A549 (cell line): ENCODE measurements at places on chromosomes 11 and 22.

DNA sequence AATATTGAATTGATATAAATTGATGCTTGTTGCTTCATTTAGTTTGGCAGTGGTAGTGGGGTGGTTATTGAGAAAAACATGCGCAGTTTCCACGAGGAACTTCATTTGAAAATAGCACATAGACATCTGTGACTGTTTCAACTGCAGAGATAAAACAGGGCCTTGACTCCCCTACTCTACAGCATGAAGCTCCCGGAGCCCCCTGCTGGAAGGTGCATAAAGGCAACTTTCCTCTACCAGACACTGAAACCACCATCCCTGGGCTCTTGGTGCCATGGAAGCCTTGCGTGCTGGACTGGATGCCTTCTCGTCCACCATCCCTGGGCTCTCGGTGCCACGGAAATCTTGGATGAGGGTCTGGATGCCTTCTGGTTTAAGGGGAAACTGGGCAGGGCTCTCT, 195.9 kb downstream of the CSNK2A3 start:
- DNase-seq: peak; percentile 41

- DNase-seq: peak; percentile 41
These were observed 32.4 kb upstream of the PRR5 start for GRCh38 chr22:44669561-44669976.

GRCh38 chr11:2375341-2375853, 1.7 kb upstream of the CD81 start:
- no peak for DNase-seq

DNA sequence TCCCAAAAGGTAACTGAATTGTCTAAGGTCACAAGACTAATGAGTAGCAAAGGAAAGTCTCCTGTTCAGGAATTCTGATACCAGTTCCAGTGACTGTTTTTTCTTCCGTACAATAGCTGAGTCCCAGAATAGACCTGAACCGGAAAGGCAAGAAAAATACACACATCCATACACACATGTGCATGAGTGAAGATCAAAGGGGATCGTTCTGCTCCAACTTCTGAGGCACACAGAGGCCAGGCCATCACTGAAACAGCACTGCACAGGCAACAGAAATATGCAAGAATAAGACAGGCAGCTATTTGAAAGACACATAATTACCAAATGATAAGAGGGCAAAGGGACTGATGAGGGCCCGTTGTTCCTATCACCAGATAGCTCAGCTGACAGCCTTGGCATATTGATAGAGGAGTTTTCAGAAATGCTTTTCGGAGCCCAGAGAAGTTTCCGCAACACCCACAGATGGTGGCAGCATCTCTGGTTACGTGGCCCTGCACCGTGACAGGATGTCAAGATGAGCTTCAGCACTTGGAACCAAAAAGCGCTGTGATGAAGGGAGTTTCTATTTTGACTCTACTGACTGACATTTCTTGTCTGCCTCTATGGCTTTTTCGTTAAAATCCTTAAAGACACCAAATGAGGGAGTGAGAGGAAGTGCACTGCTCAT, 280.6 kb downstream of the LARGE1 start:
- DNase-seq: no peak

- peak; percentile 68 for DNase-seq
These were observed 12.9 kb upstream of the CDKN1C start for GRCh38 chr11:2898366-2899079.

DNA sequence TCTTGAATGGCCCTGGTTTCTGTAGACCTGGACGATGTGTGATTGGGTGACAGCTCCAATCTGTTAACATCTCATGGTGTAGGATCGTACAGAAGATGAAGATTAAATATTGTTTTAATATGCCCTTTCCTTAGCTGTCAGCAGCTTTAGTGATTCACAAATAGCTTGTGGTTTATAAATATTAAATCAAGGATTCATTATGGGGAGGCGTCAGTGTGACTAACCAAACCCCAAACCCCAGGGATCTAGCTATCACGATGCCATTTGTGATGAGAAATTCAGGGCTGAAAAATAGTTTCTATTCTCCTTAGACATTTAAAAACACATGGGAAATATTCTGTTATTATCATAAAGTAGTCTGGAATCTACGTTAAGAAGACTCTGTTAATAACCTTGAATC, 73.4 kb downstream of the NCAM1 start:
- no peak for DNase-seq

- no peak for DNase-seq
These were observed 191.9 kb downstream of the NELL1 start for GRCh38 chr11:20861322-20861721.

DNA sequence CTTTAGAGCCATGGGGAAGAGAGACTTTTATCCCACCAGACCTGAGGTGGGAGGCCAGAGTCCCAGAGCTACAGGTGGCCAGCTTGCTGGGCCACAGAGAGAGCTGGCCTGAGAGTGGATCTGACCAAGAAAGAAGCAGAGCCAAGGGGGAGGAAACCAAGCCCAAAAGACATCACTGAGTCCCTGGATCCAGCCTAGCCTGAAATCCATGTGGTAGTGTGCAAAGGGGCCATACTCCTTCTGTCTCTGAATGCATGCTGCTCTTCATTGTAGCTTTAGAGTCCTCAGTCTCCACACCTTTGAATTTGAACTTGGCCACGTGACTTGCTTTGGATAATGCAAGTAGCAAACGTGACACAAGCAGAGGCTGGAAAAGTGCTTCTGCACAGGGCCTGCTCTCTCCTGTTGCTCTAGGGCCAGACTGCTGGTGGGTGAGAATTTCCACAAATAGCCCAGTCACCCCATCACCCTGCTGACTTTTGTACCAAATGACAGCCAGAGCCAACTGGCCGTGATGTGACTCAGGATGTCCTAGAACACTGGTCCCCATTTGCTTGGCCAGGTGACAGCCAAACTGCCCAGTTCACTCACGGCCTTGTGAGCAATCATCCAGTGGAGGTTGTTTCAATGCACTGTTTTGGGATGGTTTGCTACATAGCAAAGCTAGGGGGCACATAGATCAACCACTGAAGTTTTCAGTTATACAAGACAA, 93.6 kb downstream of the DHCR7 start:
- DNase-seq: no peak

GRCh38 chr11:120334894-120335462, 1.2 kb upstream of the ARHGEF12 start:
- peak; percentile 76 for DNase-seq

DNA sequence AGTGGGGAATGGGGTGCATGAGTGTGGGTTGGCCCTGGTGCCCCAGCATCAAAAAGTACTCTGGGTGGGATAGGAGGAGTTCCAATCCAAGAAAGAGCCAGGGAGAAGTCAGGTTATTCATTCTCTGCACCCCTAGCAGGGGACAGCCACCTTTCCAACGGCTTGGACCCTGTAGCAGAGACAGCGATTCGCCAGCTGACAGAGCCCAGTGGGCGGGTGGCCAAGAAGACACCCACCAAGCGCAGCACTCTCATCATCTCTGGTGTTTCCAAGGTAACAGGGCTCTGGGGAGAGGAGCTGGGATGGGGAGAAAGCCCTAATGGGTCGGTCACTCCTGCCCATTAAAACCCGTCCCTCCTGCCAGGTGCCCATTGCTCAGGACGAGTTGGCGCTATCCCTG, 6.6 kb downstream of the C2CD2L start:
- no peak for DNase-seq

- no peak for DNase-seq
These were observed 27.4 kb downstream of the DRD2 start for GRCh38 chr11:113447621-113448315.

DNA sequence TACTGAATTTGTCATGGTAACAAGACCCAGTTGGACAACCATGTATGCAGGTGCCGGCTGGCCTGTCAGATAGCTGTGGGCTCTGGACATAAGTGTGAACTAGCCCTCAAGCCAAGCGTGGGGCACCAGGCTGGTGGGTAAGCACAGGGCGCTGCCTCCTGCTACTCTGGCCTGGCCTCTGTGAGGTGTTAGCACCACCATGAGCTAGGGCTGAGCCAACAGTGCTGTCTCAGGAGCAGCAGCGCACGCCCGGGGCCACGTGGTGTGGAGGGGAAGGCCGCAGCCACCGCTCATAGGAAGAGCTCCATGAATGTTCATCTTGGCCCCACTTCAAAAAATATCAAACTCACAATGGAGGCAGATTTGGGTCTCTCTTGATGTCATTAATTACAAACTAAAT, 35.3 kb upstream of the GNB1L start:
- no peak for DNase-seq

- DNase-seq: no peak
These were observed 83.7 kb downstream of the COMMD9 start for GRCh38 chr11:36205536-36205935.

GRCh38 chr22:49369726-49370626, 457.7 kb downstream of the BRD1 start:
- DNase-seq: no peak

DNA sequence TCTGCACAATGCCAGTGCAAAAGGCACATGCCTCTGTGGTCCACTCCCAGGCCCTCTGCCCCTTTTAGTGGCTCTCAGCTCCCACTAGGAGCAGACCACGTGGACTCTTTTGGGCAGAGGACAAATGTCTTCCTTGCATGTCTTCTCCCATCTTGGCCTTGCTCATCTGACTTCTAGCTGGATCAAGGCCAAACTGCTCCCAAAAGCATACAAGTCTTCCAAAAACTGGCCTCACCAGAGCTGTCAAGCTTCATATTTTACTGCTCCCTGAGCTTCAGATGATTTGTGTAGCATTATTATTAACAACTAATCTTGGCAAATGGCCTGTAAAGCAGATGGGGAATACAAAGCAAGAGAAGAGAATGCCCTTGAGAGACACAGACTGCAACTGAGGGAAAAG, 6.9 kb downstream of the SMPD1 start:
- no peak for DNase-seq

- DNase-seq: peak; percentile 66
These were observed 21.3 kb downstream of the RASD2 start for GRCh38 chr22:35561796-35562526.

DNA sequence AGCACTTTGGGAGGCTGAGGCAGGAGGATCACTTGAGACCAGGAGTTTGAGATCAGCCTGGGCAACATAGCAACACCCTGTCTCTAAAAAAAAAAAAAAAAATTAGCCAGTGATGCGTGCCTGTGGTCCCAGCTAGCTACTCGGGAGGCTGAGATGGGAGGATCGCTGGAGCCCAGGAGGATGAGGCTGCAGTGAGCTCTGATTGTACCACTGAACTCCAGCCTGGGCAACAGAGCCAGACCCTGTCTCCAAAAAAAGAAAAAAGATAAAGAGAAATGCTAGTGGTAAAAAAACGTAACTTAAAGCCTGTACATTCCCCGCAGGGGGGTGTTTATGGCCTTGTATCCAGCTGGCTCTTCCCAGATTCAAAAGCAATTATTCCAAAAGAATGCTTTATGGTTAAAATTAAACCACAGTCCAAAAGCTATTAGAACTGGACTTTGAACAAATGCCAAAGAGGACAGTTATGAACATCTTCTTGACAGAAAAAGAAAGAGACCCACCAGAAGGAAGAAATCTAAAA, 16.4 kb upstream of the SNX32 start:
- DNase-seq: no peak

- DNase-seq: no peak
These were observed 251.7 kb downstream of the GRM5 start for GRCh38 chr11:88814076-88814475.

DNA sequence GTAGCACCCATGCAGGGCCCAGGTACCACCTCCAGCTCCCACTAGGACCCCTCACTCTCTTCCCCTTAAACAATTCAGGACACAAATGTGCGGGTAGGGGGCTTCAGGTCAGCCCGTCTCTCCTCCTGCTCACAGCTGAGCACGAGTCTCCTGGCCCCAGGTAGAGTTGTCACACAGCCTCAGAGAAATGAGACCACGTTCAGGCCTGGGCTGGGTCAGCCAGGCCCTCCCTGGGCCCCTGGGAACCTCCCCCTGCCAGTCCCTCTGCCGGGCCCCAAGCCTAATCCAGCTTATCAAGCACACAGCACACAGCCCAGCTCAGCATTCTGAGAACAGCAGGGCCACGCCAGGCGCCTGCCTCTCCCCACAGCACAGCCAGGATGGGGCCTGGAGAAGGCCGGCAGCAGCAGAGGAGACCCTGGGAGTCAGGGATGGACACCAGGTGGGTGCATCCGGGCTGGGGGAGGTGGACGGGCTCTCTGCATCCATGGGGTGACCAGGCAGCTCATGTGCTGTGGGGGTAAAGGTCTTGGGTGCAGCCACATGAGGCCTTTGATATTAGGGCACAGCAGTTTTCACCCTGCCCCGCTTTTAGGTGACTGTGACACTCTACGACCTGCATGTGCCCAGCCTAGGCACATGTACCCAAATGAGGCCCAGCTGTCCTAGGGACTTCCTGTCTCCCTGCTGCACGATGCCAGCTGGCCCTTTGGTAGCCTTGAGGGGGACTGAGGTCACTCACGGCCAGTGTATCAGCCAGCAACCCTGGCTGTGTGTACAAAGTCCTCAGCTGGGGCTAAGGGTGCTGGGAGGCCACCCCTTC, 87.0 kb downstream of the MORC2 start:
- DNase-seq: no peak

- peak; percentile 85 for DNase-seq
These were observed at the start of gene IFTAP for GRCh38 chr11:36594316-36594989. Gene IFTAP, plus strand, starts transcription at chr11:36594502. Its CDS starts 15,602 bp downstream, at chr11:36610104.

- DNase-seq: no peak
These were observed 687 bp upstream of the ARSA start for GRCh38 chr22:50628543-50629134.
